ENCODE measurements at places on chromosomes 3 and 15. TPM values are rescaled to one million over a fixed set of nuclear protein-coding genes. Genes with fewer than 3 reads are reported as not detected.

Gene VGLL4
- 29.3 TPM for total RNA-seq

Gene TMEM39A
- 12.2 TPM for total RNA-seq

Gene ACKR2
- total RNA-seq: 0.44 TPM

Gene SPINK8
- not detected for total RNA-seq

Data from left ventricle myocardium inferior (tissue), 1 donor.